ENCODE measurements at places on chromosomes 3 and 15. TPM values are rescaled to one million over a fixed set of nuclear protein-coding genes. Genes with fewer than 3 reads are reported as not detected.

BCHE gene
- 28.6 TPM for total RNA-seq

JAGN1 gene
- total RNA-seq = 43.6 TPM

DLEC1 gene
- total RNA-seq = not detected

CEP19 gene
- 3.4 TPM for total RNA-seq

SOX14 gene
- not detected for total RNA-seq

Data from epithelial cell of alveolus of lung (primary cell).